ENCODE measurements at places on chromosomes 3 and 15.

DNA sequence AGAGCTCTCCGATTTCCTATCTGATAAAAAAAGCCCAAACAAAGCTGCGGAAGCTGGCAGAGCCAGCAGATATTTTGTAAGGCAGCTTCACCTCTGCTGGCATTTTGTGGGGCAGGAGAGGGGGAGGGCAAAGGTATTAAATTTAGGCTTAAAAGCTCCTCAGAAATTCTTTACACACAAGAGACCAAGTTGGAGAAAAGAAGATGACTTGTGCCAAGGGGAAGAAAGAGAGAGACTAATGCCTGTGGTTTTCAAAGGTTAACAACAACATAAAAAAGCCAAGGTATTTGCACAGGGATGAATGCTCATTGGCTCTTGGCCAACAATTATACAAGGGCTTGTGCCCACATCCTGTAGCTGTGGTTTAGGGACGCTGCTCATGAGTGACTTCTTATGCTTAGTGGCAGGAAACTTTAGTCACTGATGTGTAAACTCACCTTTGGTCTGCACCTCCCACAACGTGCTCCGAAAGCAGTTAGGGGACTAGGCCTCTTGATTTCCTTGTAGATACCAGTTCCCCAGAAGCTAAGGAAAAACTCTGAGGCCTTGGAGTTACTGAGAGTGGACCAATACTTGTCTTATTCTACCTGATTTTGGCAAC lies 152.9 kb downstream of the TPRG1 start:
- DNase-seq: peak; percentile 88

DNA sequence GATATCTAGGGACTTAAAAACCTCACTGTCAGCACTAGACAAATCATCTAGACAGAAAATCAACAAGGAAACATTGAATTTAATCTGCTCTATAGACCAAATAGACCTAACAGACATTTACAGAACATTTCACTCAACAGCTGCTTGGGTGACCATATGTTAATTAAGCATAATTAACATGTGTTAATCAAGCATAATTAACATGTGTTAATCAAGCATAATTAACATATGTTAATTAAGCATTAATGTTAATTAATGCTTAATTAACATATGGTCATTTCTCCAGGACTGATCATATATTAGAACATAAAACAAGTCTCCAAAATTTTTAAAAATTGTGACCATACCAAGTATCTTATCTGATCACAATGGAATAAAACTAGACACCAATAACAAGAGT lies 137.3 kb upstream of the MME start:
- no peak for DNase-seq

- DNase-seq: no peak
These were observed 336.0 kb upstream of the KCNH8 start for GRCh38 chr3:18812316-18812715.

- no peak for DNase-seq
These were observed 544.6 kb upstream of the NECTIN3 start for GRCh38 chr3:110526777-110527727.

- DNase-seq: no peak
These were observed 982.9 kb downstream of the TUSC7 start for GRCh38 chr3:117692416-117692995.

DNA sequence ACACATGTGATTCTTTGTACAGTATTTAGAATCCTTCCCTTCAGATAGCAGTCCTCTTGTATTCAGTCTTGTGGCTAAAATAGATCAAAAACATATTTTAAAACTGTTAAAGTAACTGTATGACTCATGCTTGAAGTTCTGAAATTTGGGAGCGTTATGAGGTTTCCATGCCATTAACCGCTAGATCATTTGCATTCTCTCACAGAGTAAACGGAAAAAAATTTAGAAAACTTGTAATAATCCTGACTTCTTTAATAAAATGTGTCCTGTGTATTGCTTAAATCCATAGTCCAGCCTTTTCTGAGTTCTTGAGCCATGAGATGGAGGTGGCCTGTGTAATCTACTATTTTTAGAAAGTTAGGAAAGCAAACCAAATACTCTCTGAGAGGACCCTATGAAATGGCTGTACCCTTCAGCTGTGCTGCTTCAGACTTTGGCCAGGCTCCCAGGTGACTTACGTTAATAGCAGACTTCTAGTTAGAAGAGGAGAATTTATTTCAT lies 33.8 kb downstream of the MBNL1 start:
- DNase-seq: peak; percentile 52

DNA sequence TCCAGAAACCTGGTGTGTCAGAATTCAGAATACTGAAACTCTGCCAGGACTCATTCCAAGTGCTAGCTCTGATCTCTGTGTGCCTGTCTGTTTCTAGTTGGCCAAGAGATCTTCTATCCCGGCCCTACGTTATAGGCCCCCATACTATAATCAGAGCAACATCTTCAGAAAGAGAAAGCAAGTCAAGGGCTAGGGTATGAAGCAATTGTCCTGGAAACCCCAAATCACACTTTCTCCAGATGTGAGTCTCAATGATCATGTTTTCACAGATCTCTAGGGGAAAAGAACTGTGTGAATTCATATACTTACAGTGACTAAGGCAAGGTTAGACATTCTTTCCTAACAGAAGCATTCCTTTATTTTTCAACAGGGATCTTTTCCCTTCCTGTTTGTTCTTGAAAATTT lies 309.7 kb downstream of the SLC9A9 start:
- no peak for DNase-seq

DNA sequence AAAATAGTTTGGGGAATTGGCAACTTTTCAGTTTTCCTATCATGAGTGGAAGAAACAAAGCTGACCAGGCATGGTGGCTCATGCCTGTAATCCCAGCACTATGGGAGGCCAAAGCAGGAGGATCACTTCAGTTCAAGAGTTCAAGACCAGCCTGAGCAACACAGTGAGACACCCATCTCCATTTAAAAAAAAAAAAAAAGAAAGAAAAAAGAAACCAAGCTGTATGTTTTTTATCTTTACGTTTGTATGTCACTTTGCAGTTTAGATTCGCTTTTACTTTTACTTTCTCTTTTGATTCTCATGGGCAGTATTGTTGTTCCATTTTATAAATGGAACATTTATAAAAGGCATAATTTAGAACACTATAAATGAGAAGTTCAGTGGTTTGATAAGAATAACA lies 31.2 kb upstream of the TNIK start:
- DNase-seq: peak; percentile 49

- DNase-seq: no peak
These were observed 135.4 kb upstream of the PFN2 start for GRCh38 chr3:150105886-150106612.

DNA sequence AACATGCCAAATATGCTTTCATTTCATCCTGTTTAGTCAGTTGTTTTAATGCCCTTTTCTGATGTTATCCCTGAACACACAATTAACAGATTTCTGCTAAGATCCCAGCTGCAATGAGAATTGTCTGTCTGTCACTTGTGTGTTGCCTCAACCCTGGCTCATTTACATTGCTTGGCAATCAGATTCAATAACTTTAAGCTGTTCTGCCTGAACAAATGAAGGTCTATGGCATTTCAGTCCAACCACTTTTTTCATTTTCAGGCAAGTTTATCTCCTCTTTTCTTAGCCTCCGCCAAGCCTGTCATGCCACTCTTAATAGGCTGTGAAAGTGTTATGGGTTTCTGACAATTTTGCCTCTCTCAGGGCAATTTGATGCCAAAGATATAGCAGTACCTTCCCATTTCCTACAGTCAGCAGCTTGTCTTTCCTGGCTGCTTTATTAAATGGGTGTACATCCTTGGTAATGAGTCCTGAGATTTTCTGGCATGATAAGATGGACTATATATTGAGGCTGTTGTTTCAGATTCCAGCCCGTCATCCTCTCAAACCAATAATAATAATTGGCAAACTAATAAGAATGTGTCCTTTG lies 68.7 kb upstream of the ADAMTS9 start:
- DNase-seq: no peak

GRCh38 chr15:36671017-36671416 lies 91.6 kb downstream of the CDIN1 start:
- no peak for DNase-seq

DNA sequence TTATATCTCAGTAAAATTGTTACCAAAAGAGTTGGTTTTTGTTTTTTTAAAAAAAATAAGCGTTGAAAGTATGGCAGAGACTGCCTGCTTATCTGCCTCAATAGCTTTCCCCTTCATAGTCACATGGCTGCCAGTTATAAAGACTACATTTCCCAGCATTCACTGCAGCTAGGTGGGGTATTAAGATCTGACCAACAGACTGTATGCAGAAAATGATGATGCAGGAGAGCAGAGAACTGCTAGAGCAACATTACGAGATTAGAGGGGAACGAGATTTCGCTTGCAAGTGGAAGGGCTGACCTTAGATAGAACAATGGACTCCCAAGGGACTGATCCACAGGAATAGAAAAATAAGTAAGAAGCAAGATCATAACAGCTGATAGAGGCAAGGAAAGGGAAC lies 14.3 kb downstream of the RHOA start:
- peak; percentile 31 for DNase-seq

DNA sequence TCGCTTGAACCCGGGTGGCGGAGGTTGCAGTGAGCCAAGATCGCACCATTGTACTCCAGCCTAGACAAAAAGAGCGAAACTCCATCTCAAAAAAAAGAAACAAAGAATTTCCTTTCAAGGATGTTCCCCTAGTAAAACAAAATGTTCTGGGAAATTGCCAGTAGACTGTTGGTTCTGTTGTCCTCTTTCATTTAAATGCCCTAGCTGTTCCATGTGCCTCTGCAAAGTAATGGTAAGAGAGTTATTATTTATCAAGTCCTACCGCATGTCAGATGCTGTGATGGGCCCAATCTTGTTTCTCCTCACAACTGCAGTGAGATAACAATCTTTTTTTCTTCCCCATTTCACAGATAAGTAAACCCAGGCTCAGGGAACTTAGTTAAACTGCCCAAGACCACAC lies 254.3 kb upstream of the TPM1 start:
- no peak for DNase-seq

DNA sequence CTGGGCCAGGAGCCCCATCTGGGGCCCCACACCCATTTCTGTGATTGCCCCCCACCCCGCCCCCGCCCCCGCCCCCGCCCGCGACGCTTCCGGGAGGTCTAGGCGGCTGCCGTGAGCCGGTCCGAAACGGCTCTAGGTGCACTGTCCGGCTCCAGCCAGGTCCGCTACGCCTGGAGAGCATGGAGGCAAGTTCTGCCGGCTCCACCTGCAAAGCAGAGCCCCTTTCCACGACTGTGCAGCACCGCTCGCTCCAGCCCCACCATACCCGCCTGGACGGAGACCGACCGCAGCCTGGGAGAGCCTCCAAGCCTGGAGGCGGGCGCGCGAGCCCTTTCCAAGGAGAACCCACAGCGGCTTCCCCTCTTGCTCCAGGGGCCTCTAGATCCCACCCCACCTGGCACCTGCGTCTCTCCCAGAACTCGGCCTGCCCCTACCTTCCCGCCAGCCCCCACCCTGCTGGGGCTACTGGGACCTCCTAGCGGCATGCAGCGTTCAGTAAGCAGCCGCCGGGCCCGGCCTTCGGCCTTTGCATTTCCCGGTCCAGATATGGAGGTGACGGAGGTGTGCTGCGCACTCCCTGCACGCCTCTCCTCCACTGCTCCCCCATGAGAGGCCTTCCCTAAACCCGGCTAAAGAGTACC lies 66.2 kb downstream of the KLF13 start:
- no peak for DNase-seq

- no peak for DNase-seq
These were observed 881.3 kb upstream of the CADM2 start for GRCh38 chr3:84077479-84077878.

- DNase-seq: no peak
These were observed 495.3 kb upstream of the ARPP21 start for GRCh38 chr3:35144011-35144410.

GRCh38 chr3:119304201-119304713 lies 10.1 kb downstream of the ARHGAP31 start:
- DNase-seq: no peak

GRCh38 chr15:39997031-39997430 lies 42.0 kb downstream of the SRP14 start:
- no peak for DNase-seq

DNA sequence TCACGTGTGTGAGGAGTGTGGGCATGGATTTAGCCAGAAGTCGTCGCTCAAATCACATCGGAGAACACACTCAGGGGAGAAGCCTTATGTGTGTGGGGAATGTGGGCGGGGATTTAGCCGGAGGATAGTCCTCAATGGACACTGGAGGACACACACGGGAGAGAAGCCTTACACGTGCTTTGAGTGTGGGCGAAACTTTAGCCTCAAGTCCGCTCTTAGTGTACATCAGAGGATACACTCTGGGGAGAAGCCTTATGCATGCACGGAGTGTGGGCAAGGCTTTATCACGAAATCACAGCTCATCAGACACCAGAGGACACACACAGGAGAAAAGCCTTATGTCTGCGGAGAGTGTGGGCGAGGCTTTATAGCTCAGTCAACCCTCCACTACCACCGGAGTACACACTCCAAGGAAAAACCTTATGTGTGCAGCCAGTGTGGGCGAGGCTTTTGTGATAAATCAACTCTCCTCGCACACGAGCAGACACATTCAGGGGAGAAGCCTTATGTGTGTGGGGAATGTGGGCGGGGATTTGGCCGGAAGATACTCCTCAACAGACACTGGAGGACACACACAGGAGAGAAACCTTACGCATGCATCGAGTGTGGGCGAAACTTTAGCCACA lies 28.1 kb downstream of the ZNF589 start:
- DNase-seq: peak; percentile 15

DNA sequence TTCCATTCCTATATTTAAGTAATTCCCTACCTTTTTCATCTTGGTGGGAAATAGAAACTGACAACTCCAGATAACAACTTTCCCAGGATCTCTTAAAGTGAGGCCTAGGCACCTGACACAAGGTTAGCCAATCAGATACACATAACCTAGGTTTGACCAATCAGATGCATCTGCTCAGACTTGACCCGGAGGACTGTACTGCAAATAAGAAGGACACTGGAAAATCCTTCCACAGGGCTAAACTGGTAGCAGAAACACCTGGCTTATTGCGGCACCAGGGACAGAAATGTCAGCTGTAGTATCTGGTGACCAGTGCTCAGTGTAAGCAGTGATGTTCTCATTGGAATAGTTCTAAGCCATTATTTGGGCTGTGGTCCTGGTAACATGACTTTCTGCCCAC lies 204.5 kb upstream of the SLCO3A1 start:
- no peak for DNase-seq

GRCh38 chr3:38471260-38471857 lies 17.7 kb downstream of the ACVR2B start:
- DNase-seq: no peak

DNA sequence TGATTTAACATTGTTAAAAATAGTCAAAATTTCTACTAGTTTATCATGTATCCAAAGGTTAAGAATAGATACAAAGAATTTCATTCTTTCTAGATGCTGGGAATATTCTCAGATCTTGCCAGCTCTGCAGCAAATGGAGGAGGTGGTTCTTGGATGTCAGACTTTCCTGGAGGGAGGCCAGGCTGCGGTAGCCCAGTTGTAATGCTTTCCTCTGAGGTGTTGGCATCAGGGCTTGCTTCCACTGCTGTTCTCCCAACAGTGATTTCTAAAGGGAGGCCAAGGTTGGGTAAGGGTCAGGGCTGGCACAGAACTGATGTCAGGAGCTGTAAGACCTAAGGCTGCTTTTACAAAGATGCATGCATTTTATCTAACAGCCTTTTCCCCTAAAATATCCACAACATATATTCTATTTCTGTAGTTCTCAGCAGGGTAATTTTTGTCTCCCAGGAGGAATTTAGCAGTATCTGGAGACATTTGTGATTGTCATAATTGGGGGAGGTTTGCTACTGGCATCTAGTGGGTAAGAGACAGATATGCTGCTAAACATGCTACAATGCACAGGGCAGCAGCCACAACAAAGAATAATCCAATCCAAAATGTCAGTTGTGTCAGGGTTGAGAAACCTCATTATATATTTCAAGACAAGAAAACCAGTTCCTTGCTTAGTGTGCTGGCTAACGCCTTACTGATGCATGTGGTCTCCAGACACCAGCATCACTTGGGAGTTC lies 42.0 kb upstream of the SPTSSB start:
- no peak for DNase-seq

Measured in CD4-positive, alpha-beta T cell treated with Interleukin-10 for 1 hour (primary cell).